ENCODE measurements at places on chromosomes 12 and 14.

- no peak for DNase-seq
These were observed 35.8 kb downstream of the FBXO33 start for GRCh38 chr14:39396448-39396847.

DNA sequence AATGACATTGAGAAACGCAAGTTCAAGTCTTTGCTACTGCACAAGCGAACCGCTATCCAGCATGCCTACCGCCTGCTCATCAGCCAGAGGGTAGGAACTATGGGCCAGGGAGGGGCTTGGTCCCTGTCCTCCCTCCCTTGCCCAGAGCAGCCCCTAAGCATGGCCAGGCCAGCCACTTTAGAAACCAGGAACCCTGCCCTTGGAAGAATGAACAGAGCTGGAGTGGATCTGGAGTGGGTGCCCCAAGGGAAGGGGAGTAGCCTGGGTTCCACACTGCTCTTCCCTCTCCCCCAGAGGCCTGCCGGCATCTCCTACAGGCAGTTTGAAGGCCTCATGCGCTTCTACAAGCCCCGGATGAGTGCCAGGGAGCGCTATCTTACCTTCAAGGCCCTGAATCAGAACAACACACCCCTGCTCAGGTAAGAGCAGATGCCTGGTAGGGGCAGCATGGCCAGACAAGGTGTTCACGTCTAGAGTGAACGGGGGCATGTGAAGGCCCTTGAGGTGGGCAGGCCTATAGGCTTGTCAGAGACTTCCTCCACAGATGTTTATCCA, 55.8 kb downstream of the TPCN1 start:
- no peak for DNase-seq

GRCh38 chr14:37363661-37364060, 165.9 kb downstream of the MIPOL1 start:
- no peak for DNase-seq

DNA sequence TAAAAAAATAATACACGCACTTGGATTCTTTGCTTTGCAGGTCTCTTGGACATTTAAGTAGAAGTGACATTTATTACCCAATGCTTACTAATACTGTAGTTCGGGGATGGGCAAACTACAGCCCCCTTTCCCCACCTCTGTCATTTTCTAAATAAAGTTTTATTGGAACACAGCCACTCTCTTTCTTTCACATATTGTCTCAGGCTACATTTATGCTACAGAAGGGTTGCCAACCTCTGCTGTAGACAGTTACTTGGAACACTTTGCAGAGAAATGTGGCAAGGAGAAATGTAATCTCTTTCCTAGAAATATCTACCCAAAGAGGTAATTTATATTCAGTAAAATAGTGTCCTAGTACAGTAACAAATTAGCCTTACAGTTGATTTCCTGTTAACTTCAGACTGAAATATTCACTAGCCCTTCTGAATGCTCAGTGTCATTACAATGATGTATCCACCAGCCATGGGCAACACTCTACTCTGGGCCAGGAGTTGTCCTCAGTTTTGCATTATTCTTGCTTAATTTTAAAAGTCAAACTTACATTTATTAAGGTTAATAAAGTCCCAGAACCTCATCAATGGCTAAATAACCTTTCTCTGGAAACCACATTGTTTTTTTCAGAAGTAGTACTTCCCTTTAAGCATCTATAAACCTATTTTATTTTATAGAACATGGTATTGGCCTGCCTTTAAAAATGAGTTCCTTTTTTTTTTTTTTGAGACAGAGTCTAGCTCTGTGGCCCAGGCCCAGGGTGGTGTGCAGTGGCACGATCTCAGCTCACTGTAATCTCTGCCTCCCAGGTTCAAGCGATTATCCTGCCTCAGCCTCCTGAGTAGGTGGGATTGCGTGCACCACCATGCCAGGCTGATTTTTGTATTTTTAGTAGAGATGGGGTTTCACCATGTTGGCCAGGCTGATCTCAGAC, 269.6 kb upstream of the AMIGO2 start:
- DNase-seq, result no peak

- DNase-seq, result no peak
These were observed 187.0 kb upstream of the ATP2B1 start for GRCh38 chr12:89895591-89895990.

DNA sequence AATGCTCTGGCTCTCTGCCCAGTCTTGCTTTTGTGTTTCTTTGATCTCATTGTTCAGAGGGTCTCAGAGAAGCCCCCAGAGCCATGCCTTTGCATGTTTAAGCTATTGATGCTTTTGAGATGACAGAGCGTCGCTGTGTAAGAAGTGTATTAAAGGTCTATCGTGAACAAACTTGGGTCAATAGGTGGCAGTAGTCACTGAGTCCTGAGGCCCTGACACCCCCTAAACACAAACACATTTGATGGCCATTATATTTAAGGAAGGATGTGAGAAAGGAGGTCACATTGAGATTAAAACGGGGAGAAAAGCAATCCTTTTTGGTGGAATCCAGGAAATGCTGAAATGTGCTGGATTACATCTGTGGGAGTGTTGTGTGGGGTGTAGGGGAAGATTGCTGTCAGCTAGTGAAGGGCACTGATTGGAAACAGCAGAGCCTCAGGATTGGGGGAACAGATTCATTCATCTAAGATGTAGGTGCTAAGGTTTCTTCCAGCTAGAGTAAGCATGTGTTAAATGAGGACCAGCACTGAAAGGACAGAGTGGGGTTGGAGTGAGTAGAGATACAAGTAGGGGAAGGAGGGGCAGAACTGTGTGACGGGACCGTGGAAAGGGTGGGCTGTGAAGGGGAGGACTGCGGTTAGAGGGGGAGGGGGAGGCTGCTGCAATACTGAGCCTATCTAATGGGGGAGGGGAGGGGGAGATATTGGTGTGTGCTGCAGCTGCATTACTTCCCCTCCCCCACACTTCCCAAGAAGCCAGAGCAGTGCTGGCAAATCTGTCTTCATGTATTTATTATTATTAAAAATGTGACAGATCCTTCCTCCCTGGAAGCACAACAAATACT, 12.7 kb downstream of the NGDN start:
- DNase-seq, result no peak

DNA sequence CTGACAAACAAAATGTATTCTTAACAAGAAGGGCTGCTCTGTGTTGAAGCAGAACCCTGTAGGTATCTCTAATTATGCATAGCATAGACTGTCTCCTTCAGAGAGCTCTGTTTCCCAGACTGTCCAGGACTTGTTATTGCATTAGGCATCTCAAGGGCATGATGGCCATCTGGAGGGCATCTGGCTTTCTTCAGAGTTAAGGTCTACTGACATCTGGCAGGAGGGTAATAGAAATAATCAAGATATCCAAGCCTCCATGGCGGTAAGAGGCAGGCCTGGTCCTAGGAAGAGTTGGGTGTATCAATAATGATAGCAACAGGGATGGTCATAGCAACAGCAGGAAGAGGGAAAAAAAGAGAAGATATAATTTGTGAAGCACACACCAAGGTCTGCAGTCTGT, 161.2 kb downstream of the TTC8 start:
- no peak for DNase-seq

DNA sequence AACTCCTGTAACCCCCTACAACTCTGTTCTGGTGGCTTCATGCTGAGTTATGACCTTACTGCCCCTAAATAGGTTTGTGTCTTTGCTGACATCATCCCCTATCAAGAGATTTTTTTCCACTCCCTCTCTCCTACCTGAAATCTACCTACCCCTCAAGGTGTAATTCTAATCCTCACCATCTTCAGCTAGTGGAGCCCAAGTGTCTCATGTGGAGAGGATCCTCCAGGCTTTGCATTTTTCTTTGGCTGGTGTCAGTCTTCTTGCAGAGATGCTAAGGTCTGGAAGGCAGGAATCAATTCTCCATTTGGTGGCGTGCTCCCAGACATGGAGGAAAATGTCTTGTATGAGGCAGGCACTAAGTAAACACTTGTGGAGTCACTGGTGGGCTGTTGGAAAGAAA, 74.8 kb upstream of the PRMT8 start:
- no peak for DNase-seq

- no peak for DNase-seq
These were observed 55.5 kb downstream of the FGD4 start for GRCh38 chr12:32454866-32455265.

- no peak for DNase-seq
These were observed 218.9 kb upstream of the TMTC1 start for GRCh38 chr12:30002677-30003076.

GRCh38 chr12:106276032-106276740, 26.3 kb upstream of the TCP11L2 start:
- DNase-seq, result no peak

GRCh38 chr12:42735861-42736361, 146.4 kb upstream of the PRICKLE1 start:
- DNase-seq, result no peak

DNA sequence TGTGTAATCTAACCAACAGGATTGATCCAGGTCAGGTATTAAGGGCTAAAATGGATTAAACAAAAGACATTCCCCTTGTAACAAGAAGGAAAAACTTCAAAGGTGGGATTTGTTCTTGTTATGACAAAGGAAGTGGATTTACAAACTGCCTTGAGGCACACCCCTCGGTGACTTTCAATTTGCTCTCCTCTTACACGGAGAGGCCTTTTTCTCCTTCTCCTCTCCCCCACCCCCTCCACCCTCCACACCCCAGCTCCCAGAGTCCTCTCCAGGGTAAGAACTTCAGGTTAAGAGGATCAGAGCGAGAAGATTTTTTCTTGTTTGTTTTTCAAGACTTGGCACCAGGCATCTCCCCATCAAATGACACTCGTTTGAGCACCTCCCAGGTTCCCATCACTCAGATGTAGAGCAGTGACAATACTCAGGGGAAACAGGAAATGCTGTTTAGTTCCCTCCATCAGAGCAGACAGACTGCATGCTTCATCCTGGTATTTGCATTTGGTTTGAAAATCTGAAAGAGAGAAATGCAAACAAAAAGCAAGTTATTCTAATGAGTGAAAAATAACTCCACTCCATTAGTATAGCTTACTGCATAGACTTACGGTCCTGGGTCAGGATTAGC, 77.6 kb upstream of the TMEM260 start:
- DNase-seq, result no peak

- no peak for DNase-seq
These were observed 112.8 kb upstream of the IFNG-AS1 start for GRCh38 chr12:67876305-67876915.

DNA sequence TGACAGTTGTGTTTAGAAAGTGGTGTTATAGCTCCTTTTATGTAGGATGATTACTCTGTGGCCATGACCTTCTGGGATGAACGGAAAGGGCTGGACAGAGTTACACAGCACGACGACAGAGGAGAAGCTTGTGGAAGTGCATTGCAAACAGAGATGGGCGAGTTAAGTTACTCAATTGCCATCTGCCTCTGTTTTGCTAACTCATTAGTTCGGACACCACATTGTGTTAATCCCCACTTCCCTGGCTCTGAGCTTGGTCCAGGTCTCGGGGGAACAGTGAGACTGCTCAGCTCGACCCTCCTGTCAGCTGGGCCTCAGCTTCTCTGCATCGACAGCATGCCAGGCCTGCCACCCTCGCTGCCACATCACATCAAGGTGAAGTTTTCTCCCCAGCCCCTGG, 408.0 kb downstream of the ZFP36L1 start:
- no peak for DNase-seq

DNA sequence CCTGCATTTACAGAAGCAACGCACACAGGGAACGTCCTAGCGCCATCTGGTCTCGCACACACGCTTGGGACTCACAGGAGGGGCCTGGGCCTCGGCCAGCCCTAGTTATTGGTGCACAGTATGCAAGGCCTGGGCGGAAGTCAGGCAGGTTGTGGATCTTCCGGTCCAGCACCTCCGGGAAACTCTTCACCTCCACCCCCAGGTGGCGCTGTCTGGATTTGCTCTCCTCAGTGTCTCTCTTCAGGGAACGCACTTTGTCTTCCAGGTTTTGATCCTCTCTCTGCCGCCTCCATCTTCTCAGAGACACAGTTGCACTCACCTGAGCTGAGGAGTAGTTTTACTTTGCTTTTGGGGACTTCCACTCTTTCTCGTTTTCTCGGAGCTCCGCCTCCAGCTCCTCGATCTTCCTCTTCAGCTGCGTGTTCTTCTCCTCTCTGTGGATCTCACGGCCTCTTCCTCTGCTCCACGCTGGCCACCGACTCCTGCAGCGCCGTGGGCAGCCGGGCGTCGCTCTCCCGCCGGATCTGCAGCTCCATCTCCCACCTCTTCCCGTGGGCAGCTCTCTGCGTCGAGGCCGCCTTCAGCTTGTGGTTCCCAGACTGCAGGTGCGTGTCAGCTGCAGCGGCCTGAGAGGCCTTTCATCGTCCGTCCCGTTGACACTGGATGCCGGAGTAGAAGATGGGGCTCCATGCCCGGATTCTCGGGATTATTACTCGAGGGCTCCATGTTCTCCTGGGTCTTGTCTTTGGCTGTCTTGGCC, 933.8 kb downstream of the TMEM121 start:
- peak; percentile 70 for DNase-seq

GRCh38 chr12:30999723-31000122, 73.2 kb downstream of the TSPAN11 start:
- DNase-seq, result no peak

GRCh38 chr14:36935976-36936678, 236.3 kb downstream of the SLC25A21 start:
- DNase-seq, result no peak

DNA sequence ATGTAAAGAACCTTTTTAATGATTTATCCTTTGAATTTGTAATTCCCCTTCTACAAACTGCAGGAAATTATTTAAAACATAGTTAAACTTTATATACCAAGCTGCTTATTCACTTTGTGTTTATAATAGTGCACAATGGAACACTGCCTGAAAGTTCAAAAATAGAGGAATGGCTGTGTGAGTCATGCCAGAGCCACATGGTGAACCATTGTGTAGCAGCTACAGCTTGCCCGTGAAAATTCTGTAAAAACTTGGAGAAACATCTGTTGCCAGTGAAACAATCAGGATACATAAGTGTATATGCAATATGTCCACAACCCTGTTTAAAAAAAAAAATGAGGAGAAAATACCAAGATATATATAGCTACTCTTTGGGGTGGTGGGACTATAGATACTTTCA, 59.5 kb downstream of the VEZT start:
- DNase-seq, result no peak

DNA sequence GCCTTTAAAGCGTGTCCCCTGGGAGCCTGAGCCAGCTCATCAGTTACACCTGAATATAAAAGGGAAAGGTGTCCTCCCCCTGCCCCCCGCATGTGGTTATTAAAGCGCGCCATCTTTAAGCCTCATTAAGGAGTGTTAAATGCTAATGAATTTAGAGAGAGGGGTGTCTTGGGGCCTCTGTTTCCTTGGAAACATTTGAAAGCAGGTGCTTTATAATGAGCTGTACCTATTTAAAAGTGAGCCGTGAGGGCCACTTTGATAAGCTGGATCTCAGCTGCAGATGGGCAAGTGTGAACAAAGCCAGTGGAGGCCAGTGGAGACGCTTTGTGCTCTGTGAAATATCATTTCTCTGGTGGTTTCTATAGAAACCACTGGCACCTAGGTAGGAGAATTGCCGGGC, 84.0 kb downstream of the BEGAIN start:
- DNase-seq, result no peak

- DNase-seq, result no peak
These were observed 256.3 kb upstream of the CLEC14A start for GRCh38 chr14:38512236-38512635.

DNA sequence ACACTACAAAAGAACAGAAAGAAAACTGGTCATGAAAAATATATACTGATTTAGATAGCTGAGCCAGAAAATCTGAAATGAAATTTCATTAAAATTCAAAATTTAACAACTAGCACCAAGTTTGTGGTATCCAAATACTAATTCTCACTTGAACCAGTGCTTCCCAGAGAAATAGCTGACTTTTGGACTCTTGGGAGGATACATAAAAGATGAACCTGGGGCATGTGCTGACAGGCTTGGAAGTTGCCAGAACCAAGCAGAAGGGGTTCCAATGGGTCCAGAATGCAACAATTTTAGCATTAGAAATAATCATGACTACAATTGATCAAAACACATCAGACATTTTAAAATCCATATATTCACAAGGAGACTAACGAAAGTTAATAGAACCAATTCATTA, 175.0 kb downstream of the MDGA2 start:
- DNase-seq, result no peak
